Uterine smooth muscle cell (primary cell): ENCODE measurements at places on chromosomes 1 and 21. TPM values are rescaled to one million over a fixed set of nuclear protein-coding genes. Genes with fewer than 3 reads are reported as not detected.

The AADACL3 gene
- total RNA-seq, result not detected in 2 replicates

The AIM2 gene
- total RNA-seq, result 0.11 TPM in 1 of 2 replicates, not detected in the other

The LRRIQ3 gene
- total RNA-seq, result 0.12 and 0.77 TPM in 2 replicates

The TRIM17 gene
- 0.25 and 0.33 TPM in 2 replicates for total RNA-seq

The IGSF9 gene
- under 0.01 TPM in 1 of 2 replicates, not detected in the other for total RNA-seq

The PRMT2 gene
- total RNA-seq, result 130 and 175 TPM in 2 replicates

The CD84 gene
- total RNA-seq, result not detected in 2 replicates

The LY9 gene
- not detected in 2 replicates for total RNA-seq

The SEMA4A gene
- total RNA-seq, result 0.66 and 1.2 TPM in 2 replicates

The FASLG gene
- not detected in 2 replicates for total RNA-seq

The CHRM3 gene
- total RNA-seq, result 0.11 TPM in 1 of 2 replicates, not detected in the other

The RHCE gene
- 0.75 and 0.77 TPM in 2 replicates for total RNA-seq

The RSPO1 gene
- 0.11 and 0.25 TPM in 2 replicates for total RNA-seq

The UTS2 gene
- total RNA-seq, result 0.12 TPM in 1 of 2 replicates, not detected in the other

The PACC1 gene
- total RNA-seq, result 12.9 and 19.2 TPM in 2 replicates

The RGS7 gene
- total RNA-seq, result 0.62 and 0.77 TPM in 2 replicates

The MANEAL gene
- 0.44 and 0.50 TPM in 2 replicates for total RNA-seq

The IQGAP3 gene
- total RNA-seq, result 27.6 and 83.3 TPM in 2 replicates

The FCGR1A gene
- not detected in 2 replicates for total RNA-seq

The NCAM2 gene
- 2.3 and 2.5 TPM in 2 replicates for total RNA-seq

The UBL4B gene
- total RNA-seq, result not detected in 2 replicates

The NPR1 gene
- 1.1 and 4.1 TPM in 2 replicates for total RNA-seq

The GRIK3 gene
- not detected in 2 replicates for total RNA-seq

The CR1L gene
- not detected in 2 replicates for total RNA-seq

The SAMD11 gene
- 6.2 and 6.4 TPM in 2 replicates for total RNA-seq

The RIPPLY3 gene
- not detected in 2 replicates for total RNA-seq

The ELAPOR1 gene
- total RNA-seq, result 0.44 and 0.50 TPM in 2 replicates

The FAAH gene
- 1.00 and 1.7 TPM in 2 replicates for total RNA-seq

The CELF3 gene
- not detected in 2 replicates for total RNA-seq

The SPRR5 gene
- total RNA-seq, result not detected in 2 replicates

The PDC gene
- not detected in 2 replicates for total RNA-seq

The RAD54L gene
- 3.6 and 11.1 TPM in 2 replicates for total RNA-seq

The PROX1 gene
- under 0.01 and 0.12 TPM in 2 replicates for total RNA-seq

The NBPF6 gene
- not detected in 2 replicates for total RNA-seq

The C1orf226 gene
- total RNA-seq, result 0.33 and 0.50 TPM in 2 replicates

The FCAMR gene
- total RNA-seq, result not detected in 2 replicates

The KCNJ9 gene
- total RNA-seq, result not detected in 2 replicates

The EFNA1 gene
- total RNA-seq, result 0.22 and 0.75 TPM in 2 replicates

The OLFML3 gene
- 187 and 300 TPM in 2 replicates for total RNA-seq

The BRDT gene
- not detected in 2 replicates for total RNA-seq

The PCAT6 gene
- total RNA-seq, result not detected in 2 replicates

The CDK18 gene
- 0.11 and 0.62 TPM in 2 replicates for total RNA-seq

The C1QC gene
- total RNA-seq, result not detected in 2 replicates

The FMN2 gene
- 6.0 and 12.8 TPM in 2 replicates for total RNA-seq

The PPFIA4 gene
- 5.0 and 10.1 TPM in 2 replicates for total RNA-seq

The CFHR2 gene
- total RNA-seq, result not detected in 2 replicates

The FNBP1L gene
- total RNA-seq, result 11.8 and 15.1 TPM in 2 replicates

The MX1 gene
- total RNA-seq, result 9.9 and 19.6 TPM in 2 replicates
